ENCODE measurements at places on chromosomes 16 and 17.
A peak's percentile ranks its signal among the peaks of the same experiment; 100 is the strongest.

- peak; percentile 86 for DNase-seq
Observed at GRCh38 chr17:28494445-28495188, 11.5 kb upstream of the FOXN1 start.

- no peak for DNase-seq
Observed at GRCh38 chr16:11276896-11277593, 765 bp upstream of the PRM2 start.

DNA sequence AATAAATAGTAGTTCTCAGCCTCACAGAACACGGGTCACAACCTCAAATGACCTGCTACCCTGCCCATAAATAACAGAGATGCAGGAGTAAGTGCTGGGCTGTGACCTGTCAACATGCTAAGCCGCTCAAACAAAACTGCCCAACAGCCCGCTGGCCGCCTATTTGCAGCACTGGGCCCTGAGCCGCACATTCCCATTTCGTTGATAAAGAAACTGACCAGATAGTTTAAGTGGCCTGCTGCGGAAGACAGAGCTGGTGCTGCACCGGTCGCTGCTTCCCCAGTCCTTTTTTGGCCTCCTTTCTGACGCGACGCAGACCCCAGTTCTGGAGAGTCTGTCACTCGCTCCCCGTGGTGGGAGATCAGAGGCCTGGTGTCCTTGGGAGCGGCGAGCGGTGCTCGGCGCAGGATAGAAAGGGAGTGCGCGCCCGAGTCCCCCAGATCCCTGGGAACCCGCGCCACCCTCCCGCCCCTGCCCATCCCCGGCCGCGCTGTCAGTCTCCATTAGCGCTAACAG is 349 bp upstream of the SLC6A2 start:
- peak; percentile 19 for DNase-seq

DNA sequence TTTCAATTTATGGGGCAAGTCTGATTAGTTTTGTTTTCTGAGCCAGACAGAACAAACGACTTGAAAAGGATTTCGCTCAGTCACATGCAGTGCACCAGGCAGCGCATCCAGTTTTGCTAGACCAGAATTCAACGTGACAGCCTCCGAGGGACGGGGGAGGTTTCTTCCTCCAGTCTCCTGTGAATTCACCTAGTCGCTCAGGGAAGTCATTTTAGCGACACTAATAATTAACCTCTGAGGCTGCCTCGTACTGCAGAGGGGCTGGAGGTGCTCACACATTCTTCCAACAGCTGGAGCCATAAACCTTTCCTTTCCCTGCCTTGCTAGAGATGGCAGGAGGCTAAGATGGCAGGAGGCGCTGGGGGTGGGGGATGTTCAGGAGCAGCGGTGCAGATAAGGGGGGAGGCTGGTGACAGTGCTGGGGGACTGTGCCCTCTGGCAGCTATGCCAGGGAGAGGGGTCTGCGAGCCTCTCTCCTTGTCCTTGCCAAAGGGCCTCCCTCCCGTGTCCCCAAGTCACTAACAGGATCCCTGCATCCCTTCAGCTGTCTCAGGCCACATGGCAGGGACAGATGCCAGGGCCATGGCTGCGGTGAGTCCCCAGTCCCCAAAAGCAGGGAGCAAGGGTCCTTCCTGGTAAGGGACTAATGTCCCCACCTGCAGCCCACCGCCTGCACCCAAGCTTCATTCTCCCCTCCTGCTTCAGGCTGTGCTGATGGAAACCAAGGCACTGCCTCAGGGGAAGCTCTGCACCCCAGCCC is 24.0 kb downstream of the MXRA7 start:
- no peak for DNase-seq

DNA sequence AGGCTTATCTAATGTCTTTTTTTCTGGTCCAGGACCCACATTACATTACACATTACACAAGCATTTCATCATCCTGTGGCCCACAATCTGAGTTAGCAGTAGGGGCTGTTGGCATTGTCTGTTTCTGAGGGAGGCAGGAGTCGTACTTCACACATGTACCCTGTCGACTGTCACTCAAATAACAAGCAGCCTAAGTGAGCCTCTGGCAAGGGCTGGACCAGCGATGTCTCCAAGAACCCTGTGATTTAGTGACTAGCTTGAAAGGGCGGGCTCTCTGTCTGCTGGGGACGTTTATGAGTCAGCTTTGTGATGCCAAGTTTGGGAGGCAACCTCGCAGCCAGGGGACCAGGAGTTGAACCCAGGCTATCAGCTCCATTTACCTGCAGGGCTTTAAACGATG is 251.4 kb downstream of the HS3ST3B1 start:
- DNase-seq = no peak

GRCh38 chr17:70288540-70289290 is 119.4 kb downstream of the KCNJ2 start:
- no peak for DNase-seq

DNA sequence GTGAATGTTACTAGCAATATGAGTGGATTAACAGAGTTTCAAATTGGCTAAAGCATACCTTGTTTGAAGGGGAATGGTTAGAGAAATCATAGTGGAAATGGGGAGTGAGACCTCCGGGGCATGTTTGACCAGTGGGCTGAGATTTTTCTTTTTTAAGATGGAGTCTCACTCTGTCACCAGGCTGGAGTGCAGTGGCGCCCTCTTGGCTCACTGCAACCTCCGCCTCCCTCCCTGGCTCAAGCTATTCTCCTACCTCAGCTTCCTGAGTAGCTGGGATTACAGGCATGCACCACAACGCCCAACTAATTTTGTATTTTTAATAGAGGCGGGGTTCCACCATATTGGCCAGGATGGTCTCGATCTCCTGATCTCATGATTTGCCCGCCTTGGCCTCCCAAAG is 9.6 kb downstream of the CDRT15 start:
- DNase-seq = no peak

GRCh38 chr17:27667656-27668487 is 36.9 kb downstream of the LGALS9 start:
- DNase-seq = no peak

- no peak for DNase-seq
Observed at GRCh38 chr16:71792176-71792575, 16.5 kb downstream of the AP1G1 start.

- DNase-seq = no peak
Observed at GRCh38 chr16:53048139-53048915, 4.4 kb downstream of the CHD9NB start.
